ENCODE measurements at places on chromosomes 3 and 15.

DNA sequence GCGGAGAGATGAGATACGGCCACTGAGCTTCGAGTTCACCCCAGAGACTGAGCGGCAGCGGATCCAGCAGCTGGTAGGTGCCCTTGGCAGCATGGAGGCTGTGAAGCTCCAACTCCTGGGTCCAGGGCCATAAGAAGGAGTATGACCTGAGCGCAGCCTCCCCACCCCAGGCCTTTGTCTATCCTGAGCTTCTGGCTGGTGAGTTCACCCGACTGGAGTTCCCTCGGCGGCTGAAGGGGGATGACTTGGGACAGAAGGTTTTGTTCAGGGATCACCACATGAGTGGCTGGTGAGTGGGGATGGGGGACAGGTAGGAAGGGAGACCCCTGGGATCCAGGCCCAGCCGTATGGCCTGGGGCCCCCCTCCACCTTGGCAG, 2.6 kb downstream of the PPM1M start:
- no peak for DNase-seq

GRCh38 chr15:50880651-50881114, 27.8 kb upstream of the AP4E1 start:
- DNase-seq, result no peak

GRCh38 chr15:49199666-49200065, 29.6 kb downstream of the GALK2 start:
- no peak for DNase-seq

GRCh38 chr15:99502661-99503060, 63.1 kb upstream of the MEF2A start:
- no peak for DNase-seq

DNA sequence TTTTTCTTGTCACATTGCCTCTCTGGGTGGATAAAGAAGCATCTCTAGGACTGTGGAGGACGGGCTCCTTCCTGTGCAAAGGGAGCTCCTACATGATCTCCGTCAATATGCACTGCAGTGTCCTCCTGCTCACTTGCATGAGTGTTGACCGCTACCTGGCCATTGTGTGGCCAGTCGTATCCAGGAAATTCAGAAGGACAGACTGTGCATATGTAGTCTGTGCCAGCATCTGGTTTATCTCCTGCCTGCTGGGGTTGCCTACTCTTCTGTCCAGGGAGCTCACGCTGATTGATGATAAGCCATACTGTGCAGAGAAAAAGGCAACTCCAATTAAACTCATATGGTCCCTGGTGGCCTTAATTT, 478 bp downstream of the GPR15 start:
- DNase-seq, result no peak

- no peak for DNase-seq
Observed at GRCh38 chr15:85772668-85773067, 22.1 kb downstream of the KLHL25 start.

DNA sequence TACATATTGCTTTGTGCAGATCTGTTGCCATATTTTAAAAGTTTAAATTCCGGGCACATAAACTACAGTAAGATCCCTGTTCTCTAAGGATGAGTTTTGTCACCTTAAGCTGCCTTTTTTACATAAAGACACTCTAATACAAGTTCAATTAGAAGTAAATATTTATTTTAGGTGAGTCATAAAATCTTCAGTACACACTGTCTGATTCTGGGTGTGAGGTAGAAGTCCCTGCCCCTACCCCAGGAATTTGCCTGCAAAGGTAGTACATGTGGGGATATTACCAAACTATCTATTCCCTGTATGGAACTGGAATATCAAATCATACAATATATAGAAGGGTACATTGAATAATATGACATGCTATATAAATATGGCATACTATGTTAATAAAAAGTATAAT, 6.3 kb downstream of the SCG3 start:
- DNase-seq, result no peak

- no peak for DNase-seq
Observed at GRCh38 chr3:116669576-116669975, 40.0 kb upstream of the TUSC7 start.

- no peak for DNase-seq
Observed at GRCh38 chr3:3280396-3280795, 100.9 kb upstream of the CRBN start.

GRCh38 chr15:47384341-47384740, 333.0 kb upstream of the SEMA6D start:
- DNase-seq, result no peak

- DNase-seq, result no peak
Observed at GRCh38 chr3:186283096-186283495, 78.9 kb downstream of the DGKG start.

DNA sequence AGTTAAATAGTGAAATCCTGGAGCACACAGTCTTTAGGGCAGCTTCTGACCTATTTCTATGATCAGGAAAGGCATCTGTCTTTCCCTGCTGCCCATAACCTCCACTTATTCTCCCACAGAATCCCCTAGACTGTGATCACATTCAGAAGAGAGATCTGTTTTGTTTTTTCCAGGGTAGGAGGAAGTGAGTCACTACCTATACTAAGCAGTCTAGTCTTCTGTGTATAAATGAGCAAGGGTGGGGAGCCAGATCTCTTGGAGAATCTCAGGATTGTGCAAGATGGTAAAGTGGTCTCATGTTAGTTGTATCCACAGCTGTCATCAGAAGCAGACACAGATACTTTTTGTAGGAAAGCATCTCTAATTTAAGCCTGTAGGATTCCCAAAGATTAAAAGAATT, 11.8 kb upstream of the FBXO22 start:
- no peak for DNase-seq

- no peak for DNase-seq
Observed at GRCh38 chr3:41103200-41103599, 96.1 kb upstream of the CTNNB1 start.

- no peak for DNase-seq
Observed at GRCh38 chr3:102526865-102527264, 92.0 kb downstream of the ZPLD1 start.

DNA sequence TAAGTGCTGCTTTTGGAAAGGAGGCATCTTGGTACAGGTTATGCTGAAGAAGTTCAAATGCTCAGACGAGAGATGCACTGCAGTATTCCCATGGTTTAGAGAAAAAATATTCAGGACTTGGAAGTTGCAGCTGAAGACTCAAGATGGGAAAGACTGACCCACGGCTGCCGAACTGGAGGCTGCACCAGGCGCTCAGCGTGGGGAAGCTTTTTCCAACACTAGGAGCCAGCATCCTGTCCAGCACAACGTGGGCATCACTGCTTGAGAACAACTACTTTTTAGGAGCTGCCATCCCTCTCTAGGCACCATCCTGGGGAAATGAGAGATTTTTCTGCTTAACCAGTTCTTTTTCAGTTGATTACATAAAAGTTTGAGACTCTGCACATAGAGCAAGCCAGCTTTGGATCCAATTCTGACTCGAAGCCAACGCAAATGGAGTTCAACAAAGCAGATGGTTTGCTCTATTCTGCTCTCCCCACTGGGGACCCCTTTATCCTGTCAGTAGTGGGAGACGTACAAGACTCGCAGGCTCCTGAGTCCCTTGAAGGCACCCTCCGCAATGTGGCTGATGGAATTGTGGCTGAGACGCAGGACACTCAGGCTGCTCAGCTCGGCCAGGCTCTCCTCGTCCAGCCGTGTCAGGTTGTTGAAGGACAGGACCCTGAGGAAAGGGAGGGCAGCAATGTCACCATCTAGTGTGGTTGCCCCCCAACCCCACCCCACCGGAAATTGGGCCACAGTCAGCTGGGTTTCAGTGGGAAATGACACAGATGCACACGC, 93.8 kb downstream of the LRIG1 start:
- no peak for DNase-seq

GRCh38 chr3:24119321-24119751, 174.2 kb downstream of the NR1D2 start:
- DNase-seq, result no peak

- DNase-seq, result no peak
Observed at GRCh38 chr15:56205061-56205876, 38.4 kb downstream of the RFX7 start.

- no peak for DNase-seq
Observed at GRCh38 chr3:42115946-42116345, 24.8 kb downstream of the TRAK1 start.

DNA sequence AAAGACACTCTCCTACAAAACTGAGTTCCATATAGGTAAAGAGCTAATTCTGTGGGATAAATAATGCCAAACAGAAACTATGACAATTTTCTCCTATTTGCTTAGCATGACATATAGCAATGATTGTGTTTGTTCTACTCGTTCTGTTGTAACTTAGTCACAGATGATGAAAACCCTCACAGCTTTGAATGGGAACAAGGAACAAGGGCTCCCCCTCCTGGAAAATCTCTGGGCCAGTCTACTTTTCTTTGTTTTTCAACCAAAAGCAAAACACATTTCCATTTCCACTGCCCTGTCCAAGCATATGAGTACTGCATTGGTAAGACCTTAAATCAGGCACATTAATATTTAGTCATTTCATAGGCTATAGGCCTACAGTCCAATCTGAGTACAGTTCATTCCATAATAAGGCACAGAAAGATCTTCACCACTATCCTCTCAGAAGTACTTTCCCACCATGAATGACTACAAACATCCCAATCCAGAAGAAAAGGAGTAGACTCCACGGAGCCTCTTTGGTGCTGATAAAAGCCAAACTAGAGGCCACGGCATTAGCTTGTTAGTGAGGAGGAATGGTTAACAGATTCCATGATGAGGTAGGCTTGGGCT, 67.1 kb downstream of the ATP8B4 start:
- DNase-seq, result no peak

- DNase-seq, result no peak
Observed at GRCh38 chr3:152395764-152396163, 127.0 kb downstream of the MBNL1 start.

DNA sequence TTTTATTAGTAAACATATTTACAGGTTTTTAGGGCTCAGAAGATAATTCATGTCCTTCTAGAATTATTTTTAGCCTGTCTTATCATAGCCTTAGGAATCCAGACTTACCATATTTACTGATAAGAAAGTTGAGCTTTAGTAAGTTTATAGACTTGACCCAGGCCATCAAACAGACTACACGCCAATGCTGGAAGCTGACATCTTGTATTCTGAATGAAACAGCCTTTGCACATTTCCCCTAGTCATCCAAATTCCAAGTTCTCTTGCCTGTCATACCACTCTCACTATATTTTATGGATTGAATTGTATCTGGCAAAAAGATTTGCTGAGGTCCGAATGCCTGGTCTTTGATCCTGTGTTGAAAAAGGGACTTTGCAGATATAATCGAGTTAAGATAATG, 58.6 kb downstream of the DRD3 start:
- DNase-seq, result no peak

- DNase-seq, result no peak
Observed at GRCh38 chr3:188940573-188940932, 231.2 kb upstream of the TPRG1 start.

- no peak for DNase-seq
Observed at GRCh38 chr3:101068876-101069606, 75.8 kb upstream of the ABI3BP start.

GRCh38 chr3:52094571-52095485, 38.5 kb upstream of the DUSP7 start:
- DNase-seq, result no peak

GRCh38 chr15:84603630-84604379, 3.0 kb downstream of the ZSCAN2 start:
- DNase-seq, result no peak

- DNase-seq, result no peak
Observed at GRCh38 chr15:68510558-68510957, 68.2 kb upstream of the CORO2B start.

DNA sequence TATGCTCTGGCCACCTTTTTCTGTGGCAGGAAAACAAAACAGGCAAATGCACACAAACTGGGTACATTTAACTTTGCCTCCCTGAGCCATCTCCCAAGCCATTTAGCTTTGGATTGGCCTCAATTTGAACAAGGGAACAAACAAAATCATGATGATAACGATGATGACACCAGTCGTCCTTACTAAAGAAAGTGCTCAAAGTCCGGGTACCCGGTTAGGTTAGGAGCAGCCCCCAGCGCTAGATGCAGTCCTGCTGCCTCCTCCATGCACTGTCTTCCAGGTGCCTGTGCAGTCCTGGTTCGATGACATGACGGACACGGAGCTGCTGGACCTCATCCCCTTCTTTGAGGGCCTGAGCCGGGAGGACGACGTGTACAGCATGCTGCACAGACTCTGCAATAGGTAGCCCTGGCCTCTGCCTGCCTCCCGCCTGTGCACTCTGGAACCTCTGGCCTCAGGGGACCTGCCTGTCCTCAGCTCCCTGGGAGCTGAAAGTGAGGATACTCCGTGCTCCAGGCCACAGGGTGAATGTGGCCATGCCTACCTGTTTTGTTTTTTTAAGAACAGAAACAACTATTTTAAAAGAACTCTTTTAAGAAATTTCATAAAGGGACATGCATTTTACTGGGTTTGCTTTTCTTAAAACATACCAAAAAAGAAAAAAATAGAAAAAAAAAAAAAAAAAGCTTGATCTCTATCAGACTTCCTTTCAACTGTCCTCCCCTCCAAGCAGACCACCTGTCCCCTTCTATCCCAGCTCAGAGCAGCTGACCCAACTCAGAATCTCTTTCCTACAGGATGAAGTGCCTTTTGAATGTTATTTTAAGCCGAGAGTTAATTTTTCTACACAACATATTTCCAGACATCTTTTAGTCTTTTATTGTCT, 9.9 kb upstream of the VILL start:
- no peak for DNase-seq

Data from NCI-H510A (cell line).